ENCODE measurements at places on chromosomes 3 and 15. TPM values are rescaled to one million over a fixed set of nuclear protein-coding genes. Genes with fewer than 3 reads are reported as not detected.

- DNase-seq, result no peak
These were observed 14.3 kb downstream of the ZBTB47 start for GRCh38 chr3:42667523-42668412.

DNA sequence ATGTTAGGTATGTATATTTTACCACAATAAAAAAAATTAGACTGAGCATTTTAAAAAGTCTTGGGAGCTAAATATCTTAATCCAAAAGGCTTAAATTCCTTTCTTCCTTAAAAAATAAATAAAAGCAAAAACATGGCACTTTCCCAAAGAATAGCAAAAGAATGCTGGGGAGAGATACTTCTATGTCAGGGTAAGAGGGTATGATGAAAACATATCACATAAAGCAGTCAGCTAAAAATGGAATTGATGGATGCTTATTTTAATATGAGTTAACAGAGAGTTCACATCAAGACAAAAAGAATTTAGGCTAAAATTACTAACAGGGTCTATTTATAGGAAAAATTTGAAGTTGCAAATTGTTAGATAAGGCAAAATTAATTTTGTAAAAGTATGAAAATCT, 141.0 kb downstream of the MYLK start:
- DNase-seq, result no peak

GRCh38 chr3:167886690-167887089, 151.2 kb downstream of the SERPINI1 start:
- no peak for DNase-seq

DNA sequence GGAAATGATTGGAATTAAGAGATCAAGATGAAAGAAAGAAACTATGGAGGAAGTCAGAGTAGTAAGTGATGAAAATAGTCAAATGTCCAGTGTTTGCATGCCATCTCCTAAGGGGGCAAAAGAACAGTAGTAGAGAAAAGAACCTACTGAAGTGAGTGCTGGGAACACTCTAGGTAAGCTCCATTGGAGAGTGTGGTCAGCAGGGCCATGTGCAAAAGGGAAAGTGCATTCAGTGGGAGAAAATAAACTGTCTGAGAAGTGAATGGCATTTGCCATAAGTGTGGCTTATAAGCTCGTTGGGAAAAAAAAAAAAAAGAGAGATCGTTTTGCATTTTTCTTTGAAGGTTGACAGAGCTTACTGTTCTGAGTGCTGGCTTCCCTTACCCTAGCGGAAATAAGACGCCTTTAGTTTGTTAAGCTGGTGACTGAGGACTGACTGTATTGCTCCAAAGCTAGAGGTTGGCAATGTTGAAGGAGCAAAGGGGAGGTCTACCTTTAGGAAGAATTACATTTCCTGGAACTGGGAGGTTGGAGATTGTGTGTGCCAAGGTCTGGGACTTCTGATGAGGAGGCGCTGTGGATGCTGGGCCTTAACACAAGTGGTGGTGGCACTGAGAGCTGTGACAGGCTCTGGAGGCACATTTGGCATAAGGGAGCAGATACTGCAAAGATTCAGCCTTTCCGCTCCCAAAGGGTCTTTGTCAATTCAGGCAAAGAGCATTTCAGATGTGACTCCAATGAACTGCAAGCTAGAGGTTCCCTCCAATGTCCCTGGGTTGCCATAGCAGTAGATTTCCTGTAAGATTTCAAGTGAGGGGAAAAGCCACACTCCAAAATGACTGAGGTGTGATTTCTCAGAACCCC, 287.8 kb upstream of the SATB1 start:
- peak; percentile 79 for DNase-seq

GOLGA6B gene
- not detected for total RNA-seq

SH2D7 gene
- total RNA-seq, result not detected

DNA sequence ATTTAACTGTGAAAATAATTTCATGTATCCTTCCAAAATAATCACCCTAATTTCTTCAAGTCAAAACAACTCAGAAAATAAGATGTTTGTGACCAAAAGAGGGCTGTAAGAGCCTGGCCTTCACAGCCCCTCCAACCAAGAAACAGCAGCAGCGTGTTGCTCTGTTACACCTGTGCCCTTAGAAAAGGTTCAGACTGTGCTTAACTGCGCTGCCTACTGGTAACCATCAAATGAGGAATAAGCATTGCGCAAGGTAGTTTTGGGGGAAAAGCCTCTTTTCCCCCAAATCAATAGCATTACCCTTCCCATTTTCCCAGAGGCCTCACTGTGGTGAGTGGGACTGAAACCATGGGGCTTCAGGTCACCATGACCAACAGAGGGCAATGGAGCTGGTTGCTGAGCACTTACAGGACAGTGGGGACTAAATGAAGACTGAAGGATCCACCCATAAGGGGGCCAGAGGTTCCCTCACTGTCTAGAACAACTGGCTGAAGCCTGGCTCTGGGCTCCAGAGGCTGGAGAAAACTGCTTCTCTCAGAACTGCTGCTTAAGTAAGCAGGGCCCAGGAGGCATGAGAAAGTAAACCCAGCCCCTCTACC, 110.7 kb downstream of the PLCH1 start:
- no peak for DNase-seq

DNA sequence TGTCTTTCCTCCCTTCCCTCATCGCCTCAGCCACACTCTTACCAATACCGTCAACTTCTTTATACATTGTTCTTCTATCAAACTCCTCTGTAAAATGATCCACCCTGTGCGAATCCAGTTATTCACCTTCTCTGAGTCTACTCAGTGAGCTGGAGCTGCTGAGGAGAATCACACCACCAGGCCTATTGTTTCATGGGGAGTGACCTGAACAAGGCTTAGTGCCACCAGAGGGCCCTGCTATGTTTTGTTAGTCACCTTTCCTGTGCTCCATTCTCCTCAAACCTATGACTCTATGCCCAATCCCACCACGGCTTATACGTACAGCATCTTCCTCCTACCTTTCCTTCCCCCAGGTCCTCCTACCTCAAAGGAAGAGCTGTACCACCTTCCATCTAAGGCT, 50.4 kb upstream of the MED12L start:
- no peak for DNase-seq

EAF2 gene
- 8.2 TPM for total RNA-seq
